ENCODE measurements at places on chromosomes 5 and 9.

- no peak for DNase-seq
These were observed 275.3 kb downstream of the GADD45G start for GRCh38 chr9:89880161-89880560.

DNA sequence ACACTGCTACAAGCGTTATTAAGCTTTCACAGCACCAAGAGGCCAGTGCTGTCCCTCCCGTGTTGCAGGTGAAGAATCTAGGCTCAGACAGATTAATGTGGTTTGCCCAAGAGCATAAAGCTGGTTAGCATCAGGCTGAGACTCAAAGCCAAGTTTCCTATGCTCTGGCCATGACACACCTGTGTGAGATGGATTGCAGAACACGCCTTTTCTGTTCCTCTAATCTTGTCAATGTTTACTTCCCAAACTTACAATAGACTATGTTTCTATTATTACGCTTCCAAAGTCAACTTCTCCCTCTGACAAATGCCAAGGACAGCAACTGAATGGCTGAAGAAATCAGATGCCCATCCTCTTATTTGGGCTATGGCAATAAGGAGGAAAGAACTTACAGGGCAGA is 138.4 kb upstream of the SLIT3 start:
- DNase-seq: no peak

GRCh38 chr5:174903172-174903732 is 178.9 kb downstream of the MSX2 start:
- no peak for DNase-seq

DNA sequence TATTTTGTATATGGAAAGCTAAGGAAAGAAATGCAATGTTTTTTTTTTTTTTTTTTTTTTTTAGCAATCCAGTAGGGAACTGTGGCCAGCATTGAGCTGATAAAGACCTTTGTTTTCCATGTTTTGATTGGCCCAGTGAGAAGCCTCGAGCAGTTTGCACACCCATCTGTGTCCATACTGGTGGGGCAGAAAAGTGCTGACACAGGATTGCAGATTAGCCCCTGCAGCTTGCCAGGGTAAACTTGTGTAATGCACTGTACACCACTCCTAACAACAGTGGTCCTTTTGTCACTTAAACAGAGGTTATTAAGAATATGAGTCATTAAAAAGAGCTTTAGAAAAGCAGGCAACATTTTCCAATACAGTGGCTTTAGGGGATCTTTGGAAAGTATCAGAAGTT is 132.8 kb upstream of the CDKN2B start:
- no peak for DNase-seq

- no peak for DNase-seq
These were observed 631.1 kb downstream of the ACTL7B start for GRCh38 chr9:108224716-108225115.

DNA sequence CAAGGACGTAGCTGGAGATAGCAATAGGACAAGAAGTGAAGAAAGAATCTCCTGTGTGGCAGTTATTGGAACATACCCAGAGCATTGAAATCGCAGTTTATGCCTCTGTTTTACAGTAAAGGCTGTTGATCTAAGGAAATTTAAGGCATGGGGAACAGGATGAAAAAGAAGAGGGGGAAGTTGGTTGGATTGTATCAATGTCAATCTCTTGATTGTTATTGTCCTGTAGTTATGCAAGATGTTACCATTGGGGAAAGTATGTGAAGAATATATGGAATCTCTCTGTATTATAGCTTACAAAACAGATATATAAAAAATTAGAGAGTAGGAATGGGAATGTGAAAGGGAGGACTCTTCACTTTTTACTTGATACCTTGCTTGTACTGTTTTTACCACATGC is 195.6 kb upstream of the NREP start:
- no peak for DNase-seq

DNA sequence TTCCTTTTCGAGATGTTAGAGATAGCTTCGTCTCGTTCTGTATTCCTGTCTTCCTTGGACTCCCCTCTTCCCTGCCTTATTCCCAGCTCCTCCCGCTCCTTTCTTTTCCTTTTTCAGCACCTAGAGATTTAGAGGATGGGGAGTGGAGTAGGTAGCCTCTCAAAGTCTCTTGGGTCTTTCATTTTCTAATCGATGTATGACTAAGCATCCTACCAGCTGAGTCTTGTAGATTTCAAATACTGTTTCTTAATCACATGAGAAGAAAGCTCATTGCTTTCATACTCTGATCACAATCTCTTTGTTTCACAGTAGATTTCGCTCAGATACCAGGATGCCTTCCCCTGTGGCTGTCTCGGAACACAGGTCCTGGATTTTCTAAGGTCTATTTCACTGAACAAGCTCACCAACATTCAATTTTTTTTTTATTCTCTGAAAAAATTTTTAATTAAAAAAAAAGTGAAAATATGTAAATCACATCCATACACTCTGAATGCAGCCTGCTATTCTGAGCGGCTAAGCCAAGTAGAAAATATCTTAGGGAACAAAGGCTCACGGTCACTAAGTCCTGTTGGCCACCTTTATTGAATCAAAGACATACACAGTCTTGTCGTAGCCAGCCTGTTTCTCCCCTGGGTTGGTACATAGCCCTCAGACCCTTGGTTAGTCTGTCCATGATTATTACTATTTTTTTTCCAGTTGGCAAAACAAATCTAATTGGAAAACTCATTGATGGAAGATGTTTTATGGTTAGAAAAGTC is 413.8 kb downstream of the KDM4C start:
- DNase-seq: no peak

DNA sequence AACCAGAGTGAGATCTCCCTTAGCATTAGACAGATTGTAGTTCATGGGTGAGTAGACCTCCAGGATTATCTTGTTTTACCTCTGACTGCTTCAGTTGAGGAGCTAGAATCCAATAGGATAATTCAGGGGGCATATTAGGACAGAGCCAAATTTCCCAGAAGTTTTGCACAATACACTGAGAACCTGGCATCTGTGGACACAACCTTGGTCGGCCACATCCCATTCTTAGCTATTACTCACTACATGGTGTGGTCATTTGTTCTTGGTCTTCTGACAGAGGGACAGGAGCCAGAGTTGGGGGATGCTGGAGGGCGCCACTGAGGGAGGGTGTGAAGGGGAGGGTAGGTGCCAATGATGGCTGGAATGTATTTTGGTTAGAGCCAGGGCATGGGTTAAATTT is 66.6 kb downstream of the NPR3 start:
- DNase-seq: no peak

DNA sequence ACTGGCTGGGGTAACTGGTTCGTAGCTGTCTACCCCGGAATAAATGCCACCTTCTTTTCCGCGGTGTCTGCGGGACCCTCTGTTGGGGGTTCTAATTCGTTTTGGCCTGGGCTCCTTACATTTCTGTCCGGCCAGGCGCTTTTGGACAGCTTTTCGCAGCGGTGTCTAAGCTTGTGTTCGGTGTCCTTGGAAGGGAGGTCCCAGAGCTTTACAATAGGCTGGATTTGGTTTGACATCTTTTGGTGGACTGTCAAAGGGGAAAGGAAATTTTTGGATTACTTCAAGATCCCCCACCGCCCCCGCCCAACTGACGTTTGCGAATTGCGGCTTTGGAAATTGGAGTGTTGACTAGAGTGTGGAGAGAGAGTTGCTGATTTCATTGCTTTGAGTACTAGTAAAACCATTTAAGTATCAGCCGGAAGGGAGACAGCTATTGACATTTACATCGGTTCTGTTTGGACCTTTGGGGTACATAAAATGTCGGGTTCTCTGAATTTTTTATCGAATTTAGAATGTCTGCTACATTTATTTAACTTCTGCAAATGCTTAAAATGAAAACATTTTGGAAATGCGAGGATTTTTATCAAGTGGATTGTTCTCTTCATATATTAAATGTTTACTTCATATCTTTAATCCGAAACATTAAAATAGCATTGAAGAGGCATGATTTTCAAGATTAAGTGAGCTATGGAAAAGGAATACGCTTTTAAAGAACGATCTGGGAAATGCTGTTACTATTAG is 4.7 kb upstream of the PURA start:
- DNase-seq: peak; percentile 79

GRCh38 chr9:116152941-116153764 is 438 bp upstream of the PAPPA start:
- peak; percentile 42 for DNase-seq

DNA sequence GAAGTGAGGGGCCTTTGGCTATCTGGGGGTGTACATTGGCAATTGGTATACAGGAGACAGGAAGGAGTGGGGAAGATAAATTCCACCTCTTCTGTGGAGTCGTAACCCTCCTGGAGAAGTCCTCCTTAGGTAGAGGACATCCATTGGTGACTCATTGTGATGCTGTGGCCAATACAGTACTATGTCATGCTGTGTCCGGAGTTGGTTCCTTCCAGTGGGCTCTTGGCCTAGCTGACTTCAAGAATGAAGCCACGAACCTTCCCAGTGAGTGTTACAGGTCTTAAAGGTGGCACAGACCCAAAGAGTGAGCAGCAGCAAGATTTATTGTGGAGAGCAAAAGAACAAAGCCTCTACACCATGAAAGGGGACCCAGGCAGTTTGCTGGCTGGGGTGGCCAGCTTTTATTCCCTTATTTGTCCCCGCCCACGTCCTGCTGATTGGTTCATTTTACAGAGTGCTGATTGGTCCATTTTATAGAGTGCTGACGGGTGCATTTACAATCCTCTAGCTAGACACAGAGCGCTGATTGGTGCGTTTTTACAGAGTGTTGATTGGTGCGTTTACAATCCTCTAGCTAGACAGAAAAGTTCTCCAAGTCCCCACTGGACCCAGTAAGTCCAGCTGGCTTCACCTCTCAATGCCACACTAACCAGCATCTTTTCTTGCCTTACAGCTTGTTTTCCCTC is 37.3 kb upstream of the FBP1 start:
- DNase-seq: no peak

DNA sequence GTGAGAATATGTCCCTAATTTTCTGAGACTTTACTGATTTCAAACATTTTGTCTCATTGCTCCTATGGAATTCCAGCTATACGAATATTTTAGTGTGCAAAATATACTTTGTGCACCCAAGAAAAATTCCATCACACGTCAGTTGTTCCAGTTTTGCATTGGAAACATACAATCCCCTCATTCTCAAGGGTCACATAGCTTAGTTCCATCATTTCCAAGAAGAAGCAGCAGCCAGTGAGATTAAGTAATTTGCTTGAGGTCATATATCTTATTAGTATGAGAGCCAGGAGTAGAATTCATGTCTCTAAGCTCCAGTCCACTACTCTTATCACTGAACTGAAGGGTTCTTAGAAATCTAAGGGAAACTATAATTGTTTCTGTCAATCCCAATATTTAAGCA is 746.7 kb upstream of the C9orf72 start:
- no peak for DNase-seq

- DNase-seq: no peak
These were observed 123.9 kb downstream of the GHR start for GRCh38 chr5:42547141-42547540.

DNA sequence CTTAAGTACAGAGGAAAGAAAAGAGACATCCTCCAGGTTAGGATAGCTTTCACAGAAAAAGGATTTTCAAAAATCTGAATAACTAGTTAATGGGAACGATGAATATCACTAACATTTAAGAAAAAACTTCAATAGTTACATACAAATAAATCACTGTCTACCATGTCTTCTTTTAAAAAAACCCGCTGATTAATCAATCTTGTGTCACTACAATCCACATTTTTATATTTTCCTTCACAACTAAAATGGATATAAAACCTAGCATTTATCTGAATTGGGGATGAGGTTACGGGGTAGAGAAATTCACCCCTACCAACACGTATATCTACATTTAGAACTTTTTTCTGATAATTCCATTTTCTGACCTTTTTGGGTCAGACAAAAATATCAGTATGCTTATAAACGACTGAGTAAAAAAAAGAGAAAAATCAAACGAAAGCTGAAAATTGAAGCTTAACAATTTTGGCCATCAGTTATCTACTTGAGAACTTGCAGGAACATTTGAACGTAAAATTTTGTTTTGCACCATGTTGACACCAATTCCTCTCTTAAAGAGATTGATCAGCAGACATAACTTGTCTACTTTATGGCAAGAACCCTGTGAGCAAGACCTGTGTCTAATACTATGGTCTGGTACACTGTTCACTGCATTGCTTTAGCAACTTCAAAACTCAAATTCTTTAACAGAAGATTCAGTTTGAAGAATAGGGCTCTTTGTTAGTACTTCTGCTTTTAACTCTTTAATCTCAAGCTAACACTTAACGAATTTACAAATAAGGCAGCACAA is 4.8 kb downstream of the NR3C1 start:
- no peak for DNase-seq

DNA sequence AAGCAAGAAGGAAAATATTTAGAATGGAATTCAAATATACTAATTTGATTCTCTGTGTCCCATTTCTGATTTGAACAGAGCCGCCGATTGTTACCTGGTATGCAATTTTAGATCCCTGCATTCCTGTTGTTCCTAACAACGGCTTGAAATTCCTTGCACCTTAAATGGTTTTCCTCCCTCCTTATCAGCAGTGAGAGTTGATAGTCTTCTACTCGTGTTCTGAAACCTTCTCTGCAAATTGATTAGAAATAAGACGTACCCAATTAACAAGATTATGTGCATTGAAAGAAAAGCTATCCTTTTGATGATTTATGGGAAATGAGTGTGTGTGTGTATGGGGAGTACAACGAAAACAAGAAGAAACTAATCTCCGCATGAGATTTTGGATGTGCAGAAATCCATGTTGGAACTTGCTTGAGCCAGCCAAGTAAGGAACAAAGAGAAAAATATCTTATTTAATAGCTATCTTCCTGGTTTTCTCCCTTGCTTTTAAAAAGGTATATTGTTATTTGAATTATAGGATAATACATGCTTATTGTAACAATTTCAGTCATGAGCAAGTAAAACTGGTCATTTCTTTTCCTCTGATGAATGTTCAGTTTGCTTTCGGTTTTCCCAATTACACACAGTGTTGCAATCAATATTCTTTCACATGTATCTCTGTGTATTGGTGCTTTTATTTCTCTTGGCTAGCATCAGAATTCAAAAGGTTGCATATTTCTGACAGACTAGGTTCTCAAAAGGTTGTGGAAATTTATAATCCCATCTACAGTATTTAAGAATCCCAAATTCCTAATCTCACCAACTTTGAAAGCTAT is 211.1 kb upstream of the ACTBL2 start:
- no peak for DNase-seq

GRCh38 chr9:72857624-72857996 is 95.2 kb downstream of the ALDH1A1 start:
- DNase-seq: no peak

DNA sequence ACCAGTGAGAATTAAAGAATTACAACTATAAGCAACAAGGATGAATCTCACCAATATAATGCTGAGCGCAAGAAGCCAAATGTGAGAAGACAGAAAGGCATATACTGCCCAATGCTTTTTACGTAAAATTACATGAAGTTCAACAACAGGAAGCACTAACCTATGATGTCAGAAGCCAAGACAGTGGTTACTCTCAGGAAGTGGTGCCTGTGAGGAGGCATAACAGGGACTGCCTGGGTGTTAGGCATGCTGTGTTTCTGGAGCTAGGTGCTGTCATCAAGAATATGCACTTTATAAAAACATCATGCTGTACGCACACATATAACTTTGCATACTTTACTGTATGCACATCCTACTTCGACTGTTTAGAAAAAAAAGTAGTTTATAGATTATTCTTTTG is 30.1 kb downstream of the FRMD3 start:
- DNase-seq: no peak

GRCh38 chr9:87479801-87480201 is 17.9 kb upstream of the DAPK1 start:
- no peak for DNase-seq
